ENCODE measurements at places on chromosomes 11 and 22.

DNA sequence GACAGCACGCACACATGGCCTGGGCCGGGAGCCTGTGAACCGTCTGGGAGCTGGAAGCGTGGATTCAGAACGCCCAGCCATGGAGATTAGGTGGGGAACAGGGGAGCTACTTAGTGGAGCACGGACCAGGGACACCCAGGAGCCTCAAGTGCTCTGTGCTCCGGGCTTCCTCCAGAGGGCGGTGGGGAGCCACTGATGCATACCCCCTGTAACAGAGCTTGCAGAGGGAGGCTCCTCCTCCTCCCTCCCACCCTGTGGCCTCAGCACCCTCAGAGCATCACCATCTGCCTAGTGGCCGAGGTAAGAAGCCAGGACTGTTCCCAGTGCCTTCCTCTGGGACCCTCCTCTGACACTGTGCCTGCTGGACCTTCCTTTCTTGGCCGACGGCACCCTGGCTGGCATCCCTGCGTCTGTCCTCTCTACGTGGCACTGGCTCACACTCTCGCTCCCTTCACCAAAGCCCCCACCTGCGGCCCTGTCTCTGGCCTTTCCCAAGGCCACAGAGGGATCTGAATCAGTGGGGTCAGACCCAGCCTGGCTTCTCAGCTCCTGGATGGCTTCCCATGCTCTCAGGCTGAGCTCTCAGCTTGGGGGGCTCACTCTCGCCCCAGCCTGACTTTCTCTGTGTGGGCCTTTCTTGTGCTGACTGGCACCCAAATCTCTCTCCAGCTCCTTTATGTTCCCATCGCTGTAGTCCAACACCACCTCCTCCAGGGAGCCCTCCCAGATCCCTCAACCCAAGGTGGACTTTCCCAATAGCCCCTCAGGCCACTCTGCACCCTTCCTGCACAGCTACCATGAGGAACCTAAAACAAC is 780.9 kb downstream of the BRD1 start:
- no peak for DNase-seq

GRCh38 chr11:77602381-77603088 is 12.8 kb downstream of the AQP11 start:
- peak; percentile 87 for DNase-seq

- DNase-seq = no peak
Observed at GRCh38 chr22:41598891-41599635, 9.4 kb upstream of the PMM1 start.

DNA sequence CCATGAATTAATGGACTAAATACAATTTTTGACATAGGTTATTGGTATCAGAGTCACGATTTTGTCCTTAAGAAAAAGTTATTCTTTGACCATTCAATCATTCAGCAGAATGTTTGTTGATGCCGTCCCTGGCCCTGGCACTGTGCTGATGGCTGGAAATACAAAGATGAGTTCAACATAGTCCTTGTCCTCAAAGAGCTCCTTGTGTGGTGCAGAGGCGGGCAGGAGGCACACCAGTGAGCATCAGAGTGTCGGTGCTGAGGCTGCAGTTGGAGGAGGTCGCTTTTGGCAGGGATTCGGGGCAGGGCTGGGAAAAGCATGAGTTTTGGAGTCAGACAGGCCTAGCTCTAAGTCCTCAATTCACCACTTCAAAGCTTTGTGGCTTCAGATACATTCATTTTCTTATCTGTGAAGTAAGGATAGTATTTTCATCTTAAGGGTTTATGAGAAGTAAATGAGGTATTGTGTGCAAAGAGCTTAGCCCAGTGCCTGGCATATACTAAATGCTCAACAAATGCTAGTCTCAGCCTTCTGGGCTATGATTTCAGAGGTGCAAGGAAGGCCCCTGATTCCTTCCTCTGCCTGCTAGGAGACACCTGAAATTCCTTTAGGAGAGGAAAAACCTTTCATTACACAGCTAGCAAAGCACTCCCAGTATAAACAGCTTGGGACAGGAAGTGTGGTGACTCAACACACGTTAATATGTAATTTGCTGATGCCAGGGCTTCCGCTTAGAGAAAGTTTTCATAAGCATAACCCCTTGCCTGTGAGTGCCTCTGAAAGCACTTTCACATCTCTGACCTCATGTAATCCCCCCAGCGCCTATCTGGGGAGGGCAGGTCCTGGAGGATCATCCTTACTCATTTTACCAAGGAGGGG is 113.8 kb downstream of the NECTIN1 start:
- peak; percentile 80 for DNase-seq

DNA sequence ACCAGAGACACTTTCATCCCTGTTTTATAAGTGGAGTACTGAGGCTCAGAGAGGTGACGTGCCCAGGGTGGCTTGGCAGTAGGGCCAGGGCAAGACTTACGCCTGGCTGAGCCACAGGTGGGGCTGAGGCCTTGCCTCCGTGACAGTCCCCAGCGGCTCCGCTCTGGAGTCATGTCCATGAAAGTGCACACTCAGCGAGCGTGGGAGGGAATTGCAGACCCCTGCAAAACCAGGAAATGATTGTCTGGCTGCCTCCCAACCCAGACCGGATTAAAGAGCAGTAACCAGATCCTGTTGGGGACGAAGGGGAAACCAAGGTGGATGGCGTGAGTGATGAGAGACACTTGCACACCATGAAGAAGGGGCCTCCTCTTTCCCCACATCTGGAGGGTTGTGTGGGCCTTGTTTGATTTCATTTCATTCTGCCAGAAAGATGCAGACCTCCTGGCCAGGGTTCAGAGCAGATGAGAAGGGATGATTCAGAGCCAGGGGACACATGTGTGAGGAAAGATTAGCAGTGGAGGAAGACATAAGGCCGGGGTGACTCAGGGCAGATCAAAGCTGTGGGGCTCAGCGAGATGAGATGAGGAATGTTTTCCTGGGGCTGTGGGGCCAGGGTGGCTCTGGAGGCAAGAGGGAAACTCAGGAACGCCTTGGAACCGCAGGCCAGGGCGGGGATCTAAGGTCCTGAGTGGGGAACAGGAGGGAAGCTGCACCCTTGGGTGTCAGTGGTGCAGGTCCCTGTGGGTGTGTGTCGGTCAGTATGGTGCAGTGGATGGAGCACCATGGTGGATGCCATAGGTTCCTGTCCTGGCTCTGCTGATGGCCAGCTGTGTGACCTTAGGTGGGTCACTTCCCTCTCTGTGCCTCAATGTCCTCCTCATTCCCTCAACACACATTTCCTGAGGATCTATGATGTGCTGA is 29.9 kb upstream of the LRRC32 start:
- peak; percentile 99 for DNase-seq

DNA sequence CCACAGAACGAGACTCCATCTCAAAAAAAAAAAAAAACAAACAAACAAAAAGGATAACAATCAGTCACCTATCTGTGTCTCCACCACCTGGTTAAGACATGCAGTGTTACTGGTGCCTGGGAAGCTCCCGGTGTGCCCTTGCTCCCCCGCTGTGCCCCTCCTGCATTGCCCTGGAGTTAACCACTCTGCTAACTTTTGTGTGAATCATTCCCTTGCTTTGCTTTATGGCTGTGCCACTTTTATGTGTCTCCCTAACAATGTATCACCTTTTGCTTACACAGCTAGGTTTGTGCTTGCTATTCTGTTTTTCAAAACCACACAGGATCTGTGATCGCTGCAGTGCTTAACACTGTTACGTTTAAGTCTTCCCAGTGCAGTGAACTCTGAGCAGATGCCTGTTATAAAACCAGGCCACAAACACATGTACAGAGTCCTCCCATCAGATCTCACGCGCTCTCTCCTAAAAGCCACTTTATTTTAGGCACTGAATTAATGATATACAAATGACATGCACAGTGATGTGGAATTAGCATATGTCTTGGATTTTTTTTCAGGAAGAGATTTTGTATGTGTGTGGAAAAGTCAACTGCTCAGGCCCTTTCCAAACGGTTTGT is 69.9 kb downstream of the BUD13 start:
- DNase-seq = no peak

DNA sequence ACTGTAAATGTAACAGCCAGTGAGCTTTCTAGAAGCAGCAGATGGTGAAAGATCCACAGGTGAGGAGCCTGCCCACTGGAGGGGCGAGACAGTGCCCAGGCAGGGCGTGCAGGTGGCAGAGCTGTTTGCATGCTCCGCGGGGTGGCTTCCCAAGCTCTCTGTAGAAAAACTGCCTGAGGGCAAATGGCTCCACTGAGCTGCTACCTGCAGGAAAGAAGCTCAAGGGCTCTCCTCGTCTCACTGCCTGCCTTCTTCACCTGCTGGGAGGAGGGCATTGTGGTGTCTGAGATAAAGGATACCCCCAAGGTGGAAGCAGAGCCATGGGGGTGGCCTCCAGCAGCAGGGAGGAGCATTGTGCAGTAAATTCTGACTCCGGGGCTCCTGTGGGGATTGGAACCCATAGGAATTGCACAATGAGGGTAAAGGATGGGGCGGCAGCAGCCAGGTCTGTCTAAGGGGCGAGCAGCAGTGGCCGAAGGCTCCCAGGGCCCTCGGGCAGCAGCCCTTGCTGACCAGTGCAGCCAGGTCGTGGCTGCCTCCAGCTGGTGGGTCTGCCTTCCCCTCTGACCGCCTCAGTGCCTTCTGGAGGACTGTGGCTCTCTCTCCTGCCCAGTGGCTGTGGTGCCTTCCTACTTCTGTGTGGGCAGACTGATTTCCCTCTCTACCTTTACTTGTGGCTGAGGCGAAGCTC is 28.0 kb upstream of the CABP7 start:
- DNase-seq = no peak

GRCh38 chr22:16815073-16815472 is 10.1 kb downstream of the XKR3 start:
- DNase-seq = no peak

- no peak for DNase-seq
Observed at GRCh38 chr22:29987137-29987536, 93.1 kb upstream of the HORMAD2 start.

DNA sequence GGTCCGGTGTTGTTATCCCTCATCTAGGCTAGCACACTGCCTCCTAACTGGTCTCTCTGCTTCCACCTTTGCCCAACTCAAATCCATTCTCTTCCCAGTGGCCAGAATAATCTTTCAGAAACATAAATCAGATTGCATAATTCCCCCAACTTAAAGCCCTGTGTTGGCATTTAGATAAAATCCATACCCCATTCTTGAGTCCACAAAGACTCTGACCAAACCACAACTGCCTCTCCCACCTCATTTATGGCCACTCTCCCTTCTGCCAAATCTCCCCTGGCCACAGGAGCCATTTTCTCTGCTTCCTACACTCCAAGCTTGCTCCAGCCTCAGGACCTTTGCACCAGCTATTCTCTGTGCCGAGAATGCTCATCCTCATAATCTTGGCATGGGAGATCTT is 36.8 kb downstream of the IL18 start:
- no peak for DNase-seq

- DNase-seq = no peak
Observed at GRCh38 chr11:9367551-9367950, 16.9 kb upstream of the IPO7 start.

DNA sequence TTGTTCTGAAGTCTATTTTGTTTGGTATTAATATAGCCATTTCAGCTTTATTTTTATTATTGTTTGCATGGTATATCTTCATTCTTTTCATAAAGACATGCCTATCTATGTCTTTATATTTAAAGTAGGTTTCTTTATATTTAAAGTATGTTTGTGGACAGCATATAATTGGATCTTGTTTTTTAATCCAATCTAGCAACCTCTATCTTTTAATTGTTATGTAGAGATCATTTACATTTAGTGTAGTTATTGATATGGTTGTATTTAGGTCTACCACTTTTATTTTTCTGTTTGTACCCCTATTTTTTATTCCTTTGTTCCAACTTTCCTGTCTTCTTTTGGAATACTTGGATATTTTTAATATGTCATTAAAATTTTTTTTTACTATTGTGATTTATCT is 13.8 kb downstream of the TPBGL start:
- no peak for DNase-seq

GRCh38 chr22:23903328-23903971 is 9.3 kb downstream of the MIF start:
- peak; percentile 21 for DNase-seq

- DNase-seq = no peak
Observed at GRCh38 chr11:121478226-121478894, 25.6 kb upstream of the SORL1-AS1 start.

- DNase-seq = no peak
Observed at GRCh38 chr11:92357344-92357743, 132.7 kb downstream of the FAT3 start.

- peak; percentile 28 for DNase-seq
Observed at GRCh38 chr22:31754813-31755212, 994 bp downstream of the DEPDC5 start.

- DNase-seq = no peak
Observed at GRCh38 chr11:33638608-33639007, 62.0 kb downstream of the C11orf91 start.

- DNase-seq = peak; percentile 40
Observed at GRCh38 chr11:4048340-4048739, 46.3 kb upstream of the RRM1 start.

DNA sequence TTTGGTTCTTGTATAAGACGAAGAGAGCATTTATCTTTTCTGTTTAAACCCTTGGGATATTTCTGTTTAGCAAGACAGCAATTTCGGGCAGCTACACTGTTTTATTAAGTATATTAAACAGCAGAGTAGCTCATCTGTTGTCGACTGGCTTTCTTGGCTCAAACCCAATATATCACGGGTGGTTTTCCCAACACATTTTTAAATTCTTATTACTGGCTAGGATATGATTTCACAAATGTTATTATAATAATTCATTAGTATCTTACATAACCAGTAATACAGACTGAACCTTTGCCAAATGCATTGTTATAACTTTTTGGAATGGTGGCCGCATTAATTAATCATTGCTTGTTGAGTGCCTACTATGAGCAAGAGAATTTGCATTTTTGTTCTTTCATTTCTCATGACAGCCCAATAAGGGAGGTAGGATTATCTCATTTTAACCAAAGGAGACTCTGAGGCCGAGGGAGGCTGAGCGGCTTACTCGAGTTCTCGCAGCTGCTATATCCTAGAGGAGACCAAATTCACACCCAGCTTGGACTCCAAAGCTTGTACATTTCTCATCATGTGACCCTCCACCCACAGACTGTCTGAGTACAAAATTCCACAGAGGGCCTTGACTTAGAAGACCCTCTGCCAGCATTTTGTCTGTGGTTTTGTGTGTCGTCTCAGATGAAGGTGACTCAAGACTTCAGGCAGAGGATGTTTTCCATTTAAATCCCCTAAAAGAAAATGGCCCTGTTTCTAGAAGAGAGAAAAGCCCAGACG is 304.9 kb downstream of the NTM start:
- peak; percentile 72 for DNase-seq

GRCh38 chr11:2156416-2157182 is 4.4 kb downstream of the INS start:
- DNase-seq = peak; percentile 44

- peak; percentile 22 for DNase-seq
Observed at GRCh38 chr11:73249304-73249703, 22.8 kb upstream of the P2RY6 start.

DNA sequence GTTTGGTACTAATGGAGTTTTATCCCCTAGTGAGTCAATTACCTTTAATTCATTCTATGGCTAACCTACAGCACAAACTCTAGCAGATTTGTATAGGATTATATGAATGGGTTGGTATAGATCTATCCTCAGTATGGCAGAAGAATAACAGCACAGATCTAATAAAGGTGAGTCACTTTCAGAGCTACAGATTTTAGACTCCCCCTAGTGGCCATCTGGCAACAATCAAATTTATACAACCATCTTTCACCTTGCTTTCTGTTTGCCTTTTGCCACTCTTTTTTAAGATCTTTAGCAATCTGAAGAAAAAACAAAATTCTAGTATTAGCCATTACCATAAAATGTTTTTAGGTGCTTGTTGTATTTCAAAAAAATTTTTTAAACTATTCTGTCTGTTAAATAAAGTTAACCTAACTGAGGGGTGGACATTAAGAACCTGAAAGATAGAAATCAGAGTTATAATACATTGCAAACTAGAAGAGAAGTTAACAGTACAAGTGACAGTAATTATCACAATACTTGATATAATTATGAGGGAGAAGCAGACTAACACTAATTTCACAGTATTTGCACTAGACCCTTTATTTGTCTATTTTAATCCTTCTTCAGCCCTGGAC is 25.8 kb downstream of the DDIAS start:
- peak; percentile 68 for DNase-seq
